ENCODE measurements at places on chromosomes 12 and 14.

- no peak for DNase-seq
Measured at GRCh38 chr14:70962935-70963334, 55.7 kb downstream of the PCNX1 start.

DNA sequence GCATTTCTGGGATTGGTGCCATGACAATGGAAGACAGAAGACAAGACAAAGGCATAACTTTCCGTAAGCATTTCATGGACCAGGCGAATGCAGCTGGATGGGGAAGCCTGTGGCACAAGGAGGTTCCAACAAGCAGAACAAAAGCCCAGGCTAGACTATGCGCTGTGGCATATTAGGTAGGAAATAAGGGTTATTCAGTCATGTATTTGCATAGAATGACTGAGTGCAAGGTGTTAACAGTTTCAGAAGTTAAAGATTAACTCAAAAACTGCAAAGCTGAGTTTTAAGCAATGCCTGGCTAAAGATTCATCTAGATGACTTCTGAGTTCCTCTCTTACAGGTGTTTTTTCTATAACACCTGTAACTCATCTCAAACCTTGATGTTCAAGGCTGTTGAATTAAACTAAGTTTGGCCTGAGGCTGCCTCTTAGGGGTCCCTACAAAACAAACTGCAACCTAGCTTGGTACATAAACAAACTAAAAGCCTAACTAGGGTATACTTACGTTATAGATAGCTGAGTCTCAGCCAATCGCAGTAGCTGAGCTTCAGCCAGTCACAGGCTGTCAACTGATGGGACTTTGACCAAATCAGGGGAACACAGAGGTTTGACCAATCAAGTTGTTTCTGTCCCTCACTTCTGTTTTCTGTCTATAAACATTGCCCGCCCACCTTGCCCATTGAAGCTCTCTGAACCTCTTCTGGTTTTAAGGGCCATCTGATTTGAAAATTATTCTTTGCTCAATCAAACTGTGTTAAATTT lies 52.2 kb upstream of the PLBD1 start:
- no peak for DNase-seq

DNA sequence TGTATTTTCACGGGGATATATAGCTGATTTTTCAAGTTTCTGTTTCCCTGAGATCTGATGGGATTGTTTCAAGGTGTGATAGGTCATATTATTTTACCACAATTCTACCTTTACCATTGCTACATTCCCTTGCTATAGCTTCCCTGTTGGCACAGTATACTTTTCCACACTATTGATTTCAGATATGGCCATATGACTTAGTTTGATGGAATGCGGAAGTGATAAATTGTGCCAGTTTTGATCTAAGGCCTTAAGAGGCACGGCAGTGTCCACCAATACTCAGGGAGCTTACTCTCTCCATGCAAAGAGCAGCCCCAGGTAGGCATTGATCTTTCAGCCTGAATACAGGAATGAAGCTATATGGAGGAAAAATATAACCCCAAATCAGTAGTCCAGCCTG lies 315.7 kb downstream of the SLC16A7 start:
- no peak for DNase-seq

GRCh38 chr12:49208676-49209075 lies 19.8 kb upstream of the TUBA1A start:
- no peak for DNase-seq

DNA sequence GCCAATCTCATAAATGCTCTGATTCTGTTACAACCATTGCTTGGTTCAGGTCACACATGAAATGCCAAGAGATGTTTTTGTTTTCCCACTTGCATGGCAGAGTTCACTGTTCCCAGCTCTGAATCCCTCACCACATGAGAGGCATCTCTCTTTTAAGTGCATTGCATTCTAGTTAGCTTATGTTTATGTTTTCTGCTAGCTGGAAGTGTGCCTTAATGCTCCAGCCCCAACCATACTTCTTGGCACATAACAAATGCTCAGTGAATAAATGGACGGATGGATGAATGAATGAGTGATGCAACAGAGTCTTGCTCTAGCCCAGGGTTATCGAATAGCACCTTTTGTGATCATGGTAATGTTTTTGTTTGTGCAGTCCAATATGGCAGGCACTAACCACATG lies 197.3 kb downstream of the PPM1H start:
- DNase-seq = no peak

DNA sequence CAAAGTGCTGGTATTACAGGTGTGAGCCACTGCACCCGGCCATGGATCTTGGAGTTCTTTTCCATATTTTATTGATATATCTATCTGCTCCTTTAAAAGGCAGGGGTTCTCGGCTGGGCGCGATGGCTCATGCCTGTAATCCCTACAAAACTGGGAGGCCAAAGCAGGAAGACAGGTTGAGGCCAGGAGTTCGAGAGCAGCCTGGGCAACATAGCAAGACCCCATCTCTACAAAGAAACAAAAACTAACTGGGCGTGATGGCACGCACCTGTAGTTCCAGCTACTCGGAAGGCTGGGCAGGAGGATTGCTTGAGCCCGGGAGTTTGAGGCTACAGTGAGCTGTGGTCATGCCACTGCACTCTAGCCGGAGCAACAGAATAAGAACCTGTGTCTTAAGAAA lies 12.1 kb upstream of the GAPDH start:
- no peak for DNase-seq

GRCh38 chr12:121530600-121531355 lies 50.0 kb downstream of the KDM2B start:
- peak; percentile 52 for DNase-seq

GRCh38 chr14:44154446-44154845 lies 352.6 kb downstream of the FSCB start:
- no peak for DNase-seq

- DNase-seq = no peak
Measured at GRCh38 chr14:91575469-91576208, 65.5 kb upstream of the PPP4R3A start.

DNA sequence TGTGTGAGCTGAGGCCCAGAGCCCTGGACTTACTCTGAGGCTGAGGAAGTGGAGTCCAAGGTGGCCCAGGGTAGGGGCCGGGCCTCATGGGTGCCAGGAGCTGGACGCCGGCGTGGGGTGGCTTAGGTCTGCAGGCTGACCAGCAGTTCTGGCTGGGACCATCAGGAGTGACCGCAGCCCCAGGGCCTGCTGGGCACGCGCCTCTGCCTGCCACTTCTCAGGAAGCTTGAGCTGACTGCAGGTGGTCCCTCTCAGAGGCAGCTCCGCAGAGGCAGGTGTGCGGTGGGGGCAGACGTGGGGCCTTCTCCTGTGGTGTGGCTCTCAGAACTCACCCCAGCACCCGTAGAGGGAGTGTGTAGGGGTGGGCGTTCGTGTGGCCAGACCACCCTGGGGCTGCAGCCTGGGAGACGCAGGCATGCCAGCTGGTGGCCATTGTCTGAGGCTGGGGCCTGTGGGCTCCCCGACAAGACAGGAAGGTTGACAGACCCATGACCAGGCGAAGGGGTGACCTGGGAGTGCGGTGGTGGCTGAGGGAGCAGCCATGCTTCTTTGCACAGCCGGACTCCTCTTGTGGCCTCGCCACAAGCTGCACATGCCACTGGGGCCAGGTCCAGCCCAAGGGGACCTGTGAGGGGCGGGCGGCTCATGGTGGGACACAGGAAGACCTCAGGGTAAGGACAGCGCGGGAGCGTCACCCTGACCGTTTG lies 40.0 kb upstream of the TEX22 start:
- no peak for DNase-seq

GRCh38 chr12:32305163-32305562 lies 94.2 kb upstream of the FGD4 start:
- no peak for DNase-seq

DNA sequence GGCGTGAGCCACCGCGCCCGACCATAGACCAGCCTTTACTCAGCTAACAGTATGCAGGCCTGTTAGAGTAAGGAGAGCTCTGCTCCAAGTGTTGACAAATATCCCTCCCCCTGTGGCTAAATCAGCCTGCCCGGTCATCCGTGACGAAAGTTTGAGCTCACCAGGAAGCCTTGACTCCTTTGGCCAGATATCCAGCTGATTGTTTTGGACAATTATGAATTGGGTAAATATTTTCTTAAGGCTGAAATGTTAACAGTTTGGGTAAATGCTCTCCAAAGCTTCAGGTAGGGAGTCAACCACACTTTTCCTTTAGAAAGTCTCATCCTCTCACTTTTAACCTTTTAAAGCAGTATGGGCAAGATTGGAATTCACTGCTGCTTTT lies 157.9 kb downstream of the PAWR start:
- DNase-seq = no peak

DNA sequence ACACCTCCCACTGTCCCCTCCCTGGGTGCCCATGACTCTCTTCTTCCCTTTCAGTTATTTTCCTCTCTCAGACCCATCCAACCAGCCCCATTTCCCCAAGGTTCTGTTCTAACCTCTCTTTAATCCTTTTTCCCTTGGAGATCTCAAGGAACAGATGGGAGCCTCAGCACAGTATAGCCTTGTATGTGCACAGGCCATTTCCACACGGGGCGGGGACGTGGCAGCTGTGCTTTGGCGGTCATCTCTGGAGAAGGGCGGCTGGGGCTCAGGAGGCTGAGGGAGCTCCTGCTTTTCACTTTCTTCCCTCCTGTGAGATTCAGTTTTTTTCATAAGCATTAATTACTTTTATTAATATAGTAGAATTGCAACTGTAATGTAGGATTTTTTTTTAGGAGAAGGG lies 212.2 kb downstream of the ZFP36L1 start:
- DNase-seq = no peak

- no peak for DNase-seq
Measured at GRCh38 chr12:118880720-118881493, 100.4 kb upstream of the SRRM4 start.

GRCh38 chr12:124812979-124813378 lies 50.7 kb downstream of the SCARB1 start:
- DNase-seq = no peak

DNA sequence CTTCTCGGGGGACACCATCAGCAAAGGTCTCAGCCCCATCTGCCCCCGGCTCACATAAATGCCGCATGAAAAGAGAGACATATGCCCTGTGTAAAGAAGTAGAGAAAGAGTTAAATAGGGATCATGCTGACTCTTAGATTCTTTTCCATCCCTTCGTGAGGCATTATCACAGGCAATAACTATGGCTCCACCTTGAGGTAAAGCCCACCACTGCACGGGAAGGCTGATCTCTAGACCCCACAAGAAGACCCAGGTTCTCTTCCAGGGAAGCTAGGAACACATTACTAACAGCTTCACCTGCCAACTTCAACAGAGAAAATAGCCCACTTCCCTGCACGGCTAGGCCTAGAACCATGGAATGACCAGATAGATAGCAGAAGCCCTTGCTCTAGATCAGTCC lies 14.1 kb upstream of the NOP2 start:
- no peak for DNase-seq

GRCh38 chr12:112839386-112839972 lies 47.9 kb downstream of the RPH3A start:
- DNase-seq = no peak

GRCh38 chr14:51960866-51961265 lies 28.5 kb upstream of the RTRAF start:
- no peak for DNase-seq

- DNase-seq = no peak
Measured at GRCh38 chr12:94147387-94147990, 888 bp upstream of the PLXNC1 start.

DNA sequence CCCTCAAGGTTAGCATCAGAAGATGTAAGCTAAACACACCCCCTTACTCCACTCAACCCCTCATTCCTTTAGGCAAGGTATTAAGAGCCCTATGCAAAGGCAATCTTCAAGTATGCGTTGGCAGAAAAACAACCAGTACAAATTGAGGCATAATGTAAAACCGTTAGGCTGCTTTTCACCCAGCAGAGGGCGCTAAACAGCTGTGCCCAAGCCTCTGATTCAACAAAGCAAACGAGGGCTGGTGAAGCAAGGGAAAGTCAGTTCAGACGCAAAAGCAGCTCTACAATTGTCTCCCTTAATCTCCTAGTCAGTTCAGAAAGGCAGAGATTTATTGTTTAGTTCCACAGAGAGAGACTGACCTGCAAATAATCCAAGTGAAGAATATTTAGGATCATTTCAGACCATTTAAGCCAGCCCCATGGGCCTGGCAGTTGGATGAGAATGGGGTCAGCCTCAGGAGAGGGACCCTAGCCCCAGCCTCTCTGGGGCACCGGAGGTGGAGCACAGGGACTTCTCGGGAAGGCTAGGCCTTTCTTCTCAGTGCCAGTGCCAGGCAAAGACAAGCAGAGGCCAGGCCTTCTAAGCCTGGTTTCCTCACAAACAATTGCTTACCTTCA lies 23.5 kb downstream of the DCAF5 start:
- peak; percentile 60 for DNase-seq

- no peak for DNase-seq
Measured at GRCh38 chr14:100582496-100583165, 4.6 kb downstream of the BEGAIN start.

DNA sequence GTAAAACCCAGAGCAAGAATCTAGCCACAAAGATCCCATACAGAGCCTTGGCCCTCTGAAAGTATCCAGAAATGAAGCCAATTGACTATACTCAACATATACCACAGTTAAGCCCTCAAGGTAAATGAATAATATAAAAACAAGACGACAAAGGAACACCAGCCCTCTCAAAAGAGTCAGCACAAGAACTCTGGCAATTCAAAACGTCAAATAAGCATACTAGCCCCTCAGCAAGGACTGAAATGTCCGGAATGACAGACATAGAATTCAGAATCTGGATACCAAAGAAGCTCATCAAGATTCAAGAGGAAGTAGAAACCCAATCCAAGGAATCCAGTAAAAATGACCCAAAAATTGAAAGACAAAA lies 49.9 kb downstream of the GTF2A1 start:
- DNase-seq = no peak

DNA sequence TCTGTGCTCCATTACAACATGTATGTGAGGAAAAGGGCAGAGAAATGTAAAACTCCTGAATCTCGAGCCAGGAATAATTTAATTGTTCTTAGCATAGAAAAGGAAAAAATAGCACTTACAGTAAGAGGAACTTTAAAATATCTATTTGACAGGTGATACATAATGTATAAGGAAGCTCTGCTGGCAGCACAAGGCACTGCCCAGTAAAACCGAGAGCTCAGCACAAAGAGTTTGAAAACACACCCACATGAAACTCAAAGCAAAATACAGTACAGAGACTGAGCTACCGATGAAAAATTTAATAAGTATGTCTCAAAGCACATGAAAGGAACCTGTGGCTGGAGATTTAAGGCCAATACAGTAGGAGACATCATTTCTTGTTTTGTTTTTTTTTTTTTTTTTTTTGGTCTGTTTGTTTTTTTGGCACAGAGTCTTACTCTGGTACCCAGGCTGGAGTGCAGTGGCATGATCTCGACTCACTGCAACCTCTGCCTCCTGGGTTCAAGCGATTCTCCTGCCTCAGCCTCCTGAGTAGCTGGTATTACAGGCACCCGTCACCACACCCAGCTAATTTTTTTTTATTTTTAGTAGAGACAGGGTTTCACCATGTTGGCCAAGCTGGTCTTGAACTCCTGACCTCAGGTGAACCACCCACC lies 19.2 kb downstream of the CLIP1 start:
- DNase-seq = no peak

GRCh38 chr14:89625244-89625713 lies 208.2 kb upstream of the FOXN3 start:
- DNase-seq = no peak

- DNase-seq = peak; percentile 30
Measured at GRCh38 chr12:113424915-113425823, 3.0 kb downstream of the SDSL start.

GRCh38 chr12:43332977-43333640 lies 218.9 kb downstream of the ADAMTS20 start:
- DNase-seq = no peak

- no peak for DNase-seq
Measured at GRCh38 chr12:66156654-66157053, 13.1 kb downstream of the TMBIM4 start.
